NCI-H1417 treated with DMSO at 0.1 percent for 48 hours (cell line): ENCODE measurements at places on chromosomes 4 and X.

GRCh38 chr4:6386091-6386490, 86.3 kb downstream of the PPP2R2C start:
- DNase-seq = no peak

- DNase-seq = no peak
These were observed 272.8 kb upstream of the EPHA5 start for GRCh38 chr4:65943076-65943475.

GRCh38 chrX:42943051-42943974, 165.3 kb upstream of the PPP1R2C start:
- no peak for DNase-seq

GRCh38 chr4:164613256-164613655, 140.7 kb upstream of the SMIM31 start:
- no peak for DNase-seq

GRCh38 chr4:152999346-153000075, 63.4 kb downstream of the FHDC1 start:
- no peak for DNase-seq

GRCh38 chr4:124253080-124253479, 459.5 kb downstream of the ANKRD50 start:
- peak; percentile 70 for DNase-seq

- DNase-seq = no peak
These were observed 91.9 kb downstream of the GPC4 start for GRCh38 chrX:133323431-133323830.

GRCh38 chr4:162163892-162164759, at the start of gene FSTL5:
TSS of gene FSTL5 (minus strand) at chr4:162164000. CDS start at chr4:162111396, 52,604 bp downstream.
- DNase-seq = no peak

DNA sequence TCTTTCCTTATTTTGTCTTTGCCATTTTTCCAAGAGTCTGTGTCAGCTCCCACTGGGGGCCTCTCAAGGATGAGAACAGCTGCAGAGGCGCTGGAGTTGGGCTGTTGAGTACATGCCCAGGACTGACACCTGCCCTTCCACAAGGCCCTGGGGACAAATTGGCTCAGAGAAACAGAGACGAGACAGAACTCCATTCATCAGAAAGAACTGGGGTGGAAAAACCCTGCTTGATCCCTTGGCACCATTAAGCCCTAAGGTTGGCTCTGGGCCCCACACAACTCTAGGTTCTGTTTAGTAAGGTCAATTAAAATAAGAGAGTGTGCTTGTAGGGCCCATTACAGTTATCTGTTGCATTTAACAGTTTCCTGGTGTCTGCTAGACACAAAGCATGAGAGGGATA, 63.6 kb downstream of the DCX start:
- no peak for DNase-seq

- DNase-seq = no peak
These were observed 493.9 kb downstream of the CCSER1 start for GRCh38 chr4:90621080-90621479.

- DNase-seq = no peak
These were observed 8.4 kb downstream of the NDUFA1 start for GRCh38 chrX:119880076-119880475.

DNA sequence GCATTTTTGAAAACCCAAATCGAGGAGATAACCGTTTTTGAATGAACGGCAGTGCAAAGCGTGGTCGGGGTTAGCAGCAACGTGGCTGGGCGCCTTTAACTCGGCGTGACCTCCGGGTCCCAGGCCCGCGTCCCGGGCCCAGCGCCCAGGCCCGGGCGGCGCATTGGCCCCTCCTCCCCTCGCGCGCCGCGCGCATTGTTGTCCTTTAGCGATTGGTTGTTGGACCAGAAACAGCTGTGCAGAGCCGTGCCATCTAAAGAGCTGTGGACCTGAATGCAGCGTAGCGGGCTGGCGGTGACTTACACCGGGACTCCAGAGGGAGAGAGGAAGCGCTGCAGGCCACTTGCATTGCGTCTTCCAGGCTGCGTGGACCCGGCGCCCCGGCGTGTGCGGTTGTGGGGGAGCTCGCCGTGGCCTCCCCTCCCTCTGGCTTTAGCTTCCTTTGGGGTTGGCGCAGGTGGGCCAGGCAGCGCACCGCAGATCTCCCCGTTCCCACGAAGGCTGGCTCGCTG, at the start of gene STOX2:
Gene STOX2 (plus strand): TSS at position 227 of the 512 bp plus-strand sequence. CDS start 1,484 bp downstream, outside the sequence.
- DNase-seq = no peak

DNA sequence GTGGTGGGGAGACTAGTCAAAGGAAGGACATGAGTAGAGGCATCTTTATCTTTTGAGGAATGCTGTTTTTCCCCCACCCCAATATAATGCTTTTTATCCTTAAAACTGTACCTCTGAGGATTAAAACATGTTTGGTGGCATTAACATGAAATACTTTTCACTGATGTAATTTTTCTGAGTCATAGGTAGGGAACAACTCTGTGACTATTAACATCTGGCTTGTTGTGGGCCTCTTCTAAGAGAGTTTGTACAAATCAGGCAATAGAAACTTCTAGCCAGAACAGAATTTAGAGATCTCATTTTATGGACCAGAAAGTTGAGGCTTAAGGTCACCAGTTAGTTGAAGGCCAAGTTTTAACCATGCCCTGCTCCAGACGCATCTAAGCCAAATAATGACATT, 207.6 kb downstream of the SOX3 start:
- no peak for DNase-seq

- DNase-seq = no peak
These were observed 137.4 kb downstream of the NSUN7 start for GRCh38 chr4:40886931-40887763.

GRCh38 chrX:139862208-139862607, 70.6 kb downstream of the ATP11C start:
- DNase-seq = no peak

DNA sequence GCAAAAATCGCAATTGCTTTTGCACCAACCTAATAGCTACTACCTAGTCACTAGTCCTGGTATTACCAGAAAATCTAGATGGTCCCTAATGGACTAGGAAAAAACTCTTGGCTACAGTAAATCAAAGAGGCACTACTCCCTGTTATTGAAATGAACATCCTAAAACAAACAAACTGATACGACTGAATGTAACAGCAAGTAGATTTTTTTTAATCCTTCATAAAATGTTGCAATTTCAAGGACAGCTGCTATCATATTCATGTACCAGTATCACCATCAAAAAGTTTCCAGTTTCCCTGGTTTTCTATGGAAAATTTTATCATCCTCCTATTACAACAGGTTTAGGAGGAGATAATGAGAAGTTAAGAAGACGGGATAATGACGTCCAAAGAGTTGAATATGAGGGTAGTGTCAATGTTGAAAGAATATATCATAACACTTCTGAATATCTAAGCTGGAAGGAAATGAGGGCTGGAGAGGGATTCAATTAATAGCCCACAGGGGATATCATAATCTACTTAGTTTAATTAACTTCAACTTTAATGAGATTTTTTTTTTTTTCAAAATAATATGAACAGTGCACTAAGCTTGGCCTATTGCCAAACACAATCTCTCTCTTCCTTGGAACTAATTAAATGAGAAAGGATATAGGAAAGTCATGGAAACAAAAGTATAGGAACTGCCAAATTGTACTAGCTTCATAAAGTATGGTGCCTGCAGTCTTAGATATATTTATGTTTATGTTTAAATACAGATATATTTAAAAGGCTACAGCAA, 94.8 kb upstream of the SMIM10 start:
- DNase-seq = no peak

- no peak for DNase-seq
These were observed 60.5 kb downstream of the AFAP1 start for GRCh38 chr4:7879127-7879526.

DNA sequence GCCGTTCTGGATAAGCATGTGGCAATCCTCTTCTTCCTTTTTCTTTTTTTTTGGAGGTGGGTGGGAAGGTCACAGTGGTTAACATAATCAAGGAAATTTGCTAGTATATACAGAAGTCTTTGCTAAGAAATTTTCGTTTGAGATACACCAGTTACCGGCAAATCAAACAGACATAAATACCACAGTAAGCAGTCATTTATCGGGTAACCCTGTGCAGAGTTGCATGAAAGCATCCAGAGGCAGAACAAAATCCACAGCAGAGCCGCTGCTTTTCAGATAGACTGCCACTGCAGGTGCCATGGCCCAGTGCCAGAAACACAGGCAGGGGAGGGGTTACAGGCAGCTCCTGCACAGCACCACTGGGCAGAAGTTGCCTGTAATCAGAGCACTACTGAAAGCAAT, 179.1 kb upstream of the MAB21L2 start:
- peak; percentile 31 for DNase-seq

DNA sequence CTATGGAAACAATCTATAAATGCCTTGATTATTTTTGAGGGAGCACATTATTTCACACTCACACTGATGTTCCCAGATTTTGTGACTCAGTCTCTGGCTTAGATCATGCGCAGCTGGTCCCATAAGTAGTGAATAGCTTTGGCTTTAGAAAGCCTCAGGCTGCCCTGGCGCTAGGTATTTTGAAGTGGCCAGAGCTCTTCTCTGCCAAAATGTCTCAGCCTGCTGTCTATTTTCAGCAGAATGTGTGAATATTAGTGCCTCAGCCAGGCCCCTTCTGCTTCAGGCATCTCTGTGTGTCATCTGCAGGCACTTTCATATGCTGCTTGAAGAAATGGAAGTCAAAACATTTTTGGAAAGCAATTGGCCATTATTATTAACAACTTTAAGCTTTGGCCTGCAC, 931.0 kb upstream of the INTU start:
- DNase-seq = no peak

DNA sequence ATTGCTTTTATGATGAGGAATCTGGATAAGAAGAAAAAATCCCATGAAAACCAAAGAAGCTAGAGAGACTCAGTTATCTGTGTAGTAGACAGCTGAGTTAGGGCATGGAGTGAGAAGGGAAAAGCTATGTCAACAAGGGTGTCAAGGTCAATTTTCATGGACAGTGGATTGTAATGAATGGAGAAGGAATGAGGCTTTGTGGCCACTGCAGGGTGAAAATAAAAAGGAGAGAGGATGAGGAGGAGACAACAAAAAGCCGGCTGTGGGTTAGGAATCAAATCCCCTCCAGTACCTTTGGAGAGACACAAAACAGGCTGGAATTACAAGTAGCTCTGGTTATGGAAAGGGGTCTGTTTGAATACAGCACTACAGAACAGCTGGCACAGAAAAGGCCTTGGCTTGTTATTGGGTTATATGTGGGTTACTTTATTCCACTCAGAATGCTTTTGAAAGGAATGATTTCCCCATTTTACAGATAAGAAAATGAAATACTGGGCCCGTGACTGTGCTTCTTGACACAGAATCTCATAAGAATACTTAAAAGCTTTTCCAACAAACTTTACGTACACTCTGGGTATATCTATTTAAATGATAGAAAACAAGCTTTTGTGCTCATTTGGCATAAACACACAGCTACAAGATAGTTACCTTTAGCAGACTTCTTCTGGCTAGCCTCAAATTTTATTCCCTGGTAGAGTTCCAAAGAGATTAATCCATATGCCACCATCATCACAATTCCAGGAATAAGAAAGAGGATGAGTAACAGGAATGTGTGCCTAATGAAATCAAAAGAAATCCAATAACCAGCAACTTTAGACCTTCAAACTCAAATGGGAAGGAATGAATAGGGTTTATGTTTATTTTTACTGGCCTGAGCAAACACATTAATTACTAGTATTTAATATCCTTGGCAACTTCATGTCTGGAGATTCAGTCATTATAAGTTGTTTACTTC, 7.5 kb downstream of the CCKAR start:
- no peak for DNase-seq

GRCh38 chr4:151296227-151296626, 19.3 kb downstream of the PRSS48 start:
- no peak for DNase-seq

- no peak for DNase-seq
These were observed 1514.8 kb downstream of the RPA4 start for GRCh38 chrX:98398542-98398941.

- DNase-seq = no peak
These were observed 152.3 kb downstream of the LRBA start for GRCh38 chr4:150862829-150863228.

GRCh38 chr4:169993531-169993930, 32.7 kb downstream of the MFAP3L start:
- DNase-seq = no peak

- DNase-seq = no peak
These were observed 259.6 kb downstream of the UNC5C start for GRCh38 chr4:95289028-95289634.

DNA sequence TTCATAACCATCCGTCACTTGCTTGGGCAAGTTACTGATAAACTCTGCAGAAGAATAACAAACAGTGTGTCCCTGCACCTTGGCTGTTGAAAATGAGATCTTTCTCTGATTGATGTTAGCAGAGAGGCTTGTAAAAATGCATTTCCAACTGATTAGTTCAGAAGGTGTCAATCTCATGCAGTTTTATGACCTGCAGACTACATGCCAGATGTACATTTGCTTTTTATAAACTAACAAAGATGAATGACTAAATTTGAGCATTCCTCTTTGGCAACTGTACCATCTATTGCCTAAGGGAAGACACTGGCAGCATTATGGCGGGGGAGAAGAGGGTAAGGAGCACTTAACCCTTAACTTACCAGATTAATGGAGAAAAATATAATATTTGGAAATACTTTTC, 192.8 kb downstream of the DCTD start:
- DNase-seq = no peak

GRCh38 chr4:144171697-144172096, 31.2 kb upstream of the GYPA start:
- DNase-seq = no peak

- no peak for DNase-seq
These were observed 157.2 kb downstream of the LDB2 start for GRCh38 chr4:16741287-16741686.
